ENCODE measurements at places on chromosomes 11 and 22.

- DNase-seq: no peak
Observed at GRCh38 chr11:113147249-113147648, 167.1 kb upstream of the TTC12 start.

DNA sequence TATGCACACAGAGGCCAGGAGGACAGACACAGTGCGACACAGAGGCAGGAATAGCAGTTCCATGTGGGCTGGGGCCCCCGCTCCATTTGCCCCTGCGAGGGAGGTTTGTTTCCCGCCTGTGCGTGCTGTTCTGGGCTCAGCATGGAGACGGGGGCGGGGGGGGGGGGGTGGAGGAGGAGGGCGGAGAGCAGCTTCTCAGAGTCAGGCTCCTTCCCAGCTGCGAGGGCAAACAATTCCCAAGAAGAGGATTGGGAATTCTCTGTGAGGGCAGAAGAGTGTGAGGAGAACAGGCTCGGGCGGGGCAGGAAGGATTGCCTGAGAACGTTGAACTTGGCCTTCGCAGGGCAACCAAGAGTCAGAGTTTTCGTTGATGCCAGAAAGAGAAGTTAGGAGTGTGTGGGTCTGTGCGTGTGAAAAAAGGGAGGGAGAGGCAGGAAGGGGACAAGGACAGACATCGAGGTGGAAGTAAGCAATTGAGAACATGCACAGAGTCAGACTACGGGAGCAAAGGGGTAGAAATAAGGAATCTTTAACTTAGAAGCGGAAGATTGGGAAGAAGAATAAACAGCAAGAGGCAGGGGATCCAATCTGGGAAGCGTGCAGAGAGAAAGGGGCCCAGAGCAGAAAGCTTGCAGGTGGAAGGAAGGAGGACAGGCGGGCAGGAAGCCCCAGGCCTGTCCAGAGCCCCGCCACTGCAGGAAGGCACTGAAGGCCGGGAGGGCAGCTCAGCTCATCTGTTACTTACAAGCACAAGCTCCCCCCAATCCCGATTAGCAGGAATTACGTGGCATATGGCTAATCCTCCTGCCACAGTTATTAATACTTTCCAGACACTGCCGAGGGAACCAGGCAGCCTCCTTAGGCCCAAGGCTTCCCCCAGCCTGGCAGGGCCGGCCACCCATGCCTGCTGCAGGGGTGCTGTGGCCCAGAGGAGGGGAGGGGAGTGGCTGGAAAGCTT lies 15.6 kb upstream of the JAM3 start:
- DNase-seq: no peak

DNA sequence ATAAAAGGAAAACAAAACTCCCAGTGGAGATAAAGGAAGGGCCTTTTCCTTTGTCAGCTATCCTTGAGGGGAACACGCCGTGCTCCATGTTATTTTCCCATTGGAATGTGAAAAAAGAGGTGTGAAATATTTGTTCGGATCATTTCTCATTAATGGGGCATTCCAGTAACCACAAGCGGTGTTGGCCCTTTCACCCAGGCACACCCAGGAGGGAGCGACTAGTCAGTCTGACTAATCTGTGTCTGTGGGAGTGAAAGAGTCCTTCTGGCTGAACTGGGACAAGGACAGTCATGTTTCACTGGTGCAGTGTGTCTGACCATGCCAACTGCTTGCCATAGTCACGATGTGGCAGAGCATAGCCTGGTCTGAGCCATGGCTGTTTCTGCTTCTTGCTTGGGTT lies 13.0 kb upstream of the MYEOV start:
- DNase-seq: no peak

- no peak for DNase-seq
Observed at GRCh38 chr11:76732643-76733042, 50.5 kb upstream of the TSKU start.

DNA sequence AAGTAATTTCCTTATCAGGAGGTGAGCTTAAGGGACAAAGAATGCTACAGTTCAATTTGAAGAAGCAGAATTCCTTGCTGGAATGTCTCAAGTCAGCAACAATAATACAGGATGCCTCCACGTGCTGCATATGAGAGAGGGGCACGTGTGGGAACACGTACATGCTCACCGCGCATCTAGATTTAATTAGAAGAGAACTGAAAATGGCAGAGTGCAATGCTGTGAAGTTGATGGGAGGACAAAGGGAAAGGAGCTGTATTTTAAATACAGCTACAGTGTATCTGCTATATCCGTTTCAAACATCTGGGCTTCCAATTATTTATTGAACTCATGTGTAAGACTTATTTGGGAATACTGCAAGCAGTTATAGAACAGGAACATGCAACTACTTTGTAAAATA lies 328.7 kb downstream of the SOX6 start:
- DNase-seq: no peak

Data from stimulated activated CD8-positive, alpha-beta memory T cell treated with anti-CD3 and anti-CD28 coated beads, Interleukin-2, amount 100 ng/mL, for 1 hour (primary cell).